Progenitor cell of endocrine pancreas (in vitro differentiated cells): ENCODE measurements at places on chromosomes 1 and 21. TPM values are rescaled to one million over a fixed set of nuclear protein-coding genes. Genes with fewer than 3 reads are reported as not detected.

The TMPRSS2 gene
- total RNA-seq: 23.7 and 29.4 TPM in 2 replicates

The VANGL2 gene
- total RNA-seq: 75.6 and 80.4 TPM in 2 replicates

DNA sequence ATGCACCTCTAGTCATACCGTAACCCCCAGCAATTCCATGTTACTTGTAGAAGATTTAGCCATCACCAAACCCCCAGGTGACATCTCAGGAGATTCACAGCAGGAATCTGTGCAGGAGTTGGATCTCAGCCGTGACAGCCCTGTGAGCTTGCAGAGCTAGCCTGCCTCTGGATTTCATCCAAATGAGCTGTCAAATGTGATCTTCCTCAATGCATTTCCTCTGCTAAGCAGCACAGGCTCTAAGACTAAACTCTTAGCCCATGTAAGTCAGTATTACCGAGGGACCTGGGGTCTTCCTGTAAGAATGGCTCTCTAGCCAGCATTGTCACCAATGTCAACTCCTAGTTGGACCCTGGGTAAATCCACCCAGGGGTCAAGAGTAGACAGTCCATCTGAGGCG lies 41.7 kb downstream of the UMODL1 start:
- no peaks in the 10 kb centered on the region for H3K36me3 ChIP-seq
- H3K4me1 ChIP-seq: peaks cover 6% of the 10 kb centered on the region
- H3K27ac ChIP-seq: no peak overlapping the region

The RGS13 gene
- total RNA-seq: not detected in 2 replicates

GRCh38 chr1:6601049-6601922 lies 1.4 kb downstream of the KLHL21 start:
- no peaks in the 10 kb centered on the region for H3K27me3 ChIP-seq
- peaks cover 23% of the 10 kb centered on the region for H3K4me1 ChIP-seq
- DNase-seq: no peak
- peak overlapping the region; percentile 87 for H3K4me3 ChIP-seq
- peak overlapping the region; percentile 96 for H3K27ac ChIP-seq

- no peak overlapping the region for H3K27ac ChIP-seq
- no peak for DNase-seq
- peaks cover 3% of the 10 kb centered on the region for H3K27me3 ChIP-seq
- no peaks in the 10 kb centered on the region for H3K36me3 ChIP-seq
- no peak overlapping the region for H3K4me3 ChIP-seq
- H3K4me1 ChIP-seq: no peaks in the 10 kb centered on the region
Observed at GRCh38 chr1:233443040-233443760, 115.7 kb downstream of the MAP3K21 start.
